Kidney tubule cell (primary cell): ENCODE measurements at places on chromosomes 16 and 17.
A peak's percentile ranks its signal among the peaks of the same experiment; 100 is the strongest.

DNA sequence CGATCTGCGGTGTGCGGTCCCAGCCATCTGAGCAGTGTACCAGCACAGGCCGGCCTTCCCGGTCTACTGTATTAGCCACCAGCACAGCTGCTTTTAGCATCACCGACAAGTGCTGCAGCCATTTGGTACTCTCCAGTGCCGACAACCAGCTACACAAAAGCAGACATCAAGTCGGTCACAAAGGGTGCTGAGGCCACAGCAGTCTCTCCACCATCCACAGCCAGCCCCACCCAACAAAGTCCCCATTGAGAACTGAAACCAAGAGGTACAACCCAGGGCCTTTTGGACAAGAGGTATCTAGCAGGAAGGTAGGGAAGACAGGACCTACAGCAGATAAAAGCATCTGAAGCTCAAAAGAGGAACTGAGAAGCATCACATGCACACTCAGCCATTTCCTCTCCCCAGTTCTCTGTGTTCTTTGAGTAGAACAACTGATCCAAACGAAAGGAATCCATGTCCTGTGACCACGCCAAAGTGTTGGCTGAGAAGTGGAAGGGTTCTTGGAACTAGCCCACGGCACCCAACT, 9.5 kb downstream of the MTMR4 start:
- no peak for DNase-seq

GRCh38 chr17:19943026-19943425, 34.6 kb downstream of the AKAP10 start:
- DNase-seq, result no peak

DNA sequence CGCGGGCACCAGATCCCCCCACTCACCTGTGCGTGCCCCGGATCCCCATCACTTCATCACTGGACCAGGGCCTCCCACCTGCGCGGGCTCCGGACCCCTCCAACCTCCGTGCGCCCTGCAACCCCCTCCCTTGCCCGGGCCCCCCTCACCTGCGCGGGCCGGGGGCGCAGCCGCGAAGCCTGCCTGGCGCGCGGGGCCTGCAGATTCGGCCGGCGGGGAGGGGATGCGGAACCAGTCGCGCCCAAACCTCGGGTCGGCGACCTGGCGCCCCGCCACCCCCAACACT, 202 bp downstream of the CEP131 start:
- DNase-seq, result no peak

DNA sequence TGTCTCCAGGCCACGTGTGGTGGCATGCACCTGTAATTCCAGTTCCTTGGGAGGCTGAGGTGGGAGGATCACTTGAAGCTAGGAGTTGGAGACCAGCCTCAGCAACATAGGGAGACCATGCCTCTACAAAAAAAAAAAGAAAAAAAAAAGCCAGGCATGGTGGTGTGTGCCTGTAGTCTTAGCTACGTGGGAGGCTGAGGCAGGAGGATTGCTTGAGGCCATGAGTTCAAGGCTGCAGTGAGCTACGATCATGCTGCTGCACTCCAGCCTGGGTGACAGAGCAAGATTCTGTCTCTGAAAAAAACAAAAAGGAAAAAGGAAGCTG, 103.9 kb downstream of the CMIP start:
- DNase-seq, result no peak

DNA sequence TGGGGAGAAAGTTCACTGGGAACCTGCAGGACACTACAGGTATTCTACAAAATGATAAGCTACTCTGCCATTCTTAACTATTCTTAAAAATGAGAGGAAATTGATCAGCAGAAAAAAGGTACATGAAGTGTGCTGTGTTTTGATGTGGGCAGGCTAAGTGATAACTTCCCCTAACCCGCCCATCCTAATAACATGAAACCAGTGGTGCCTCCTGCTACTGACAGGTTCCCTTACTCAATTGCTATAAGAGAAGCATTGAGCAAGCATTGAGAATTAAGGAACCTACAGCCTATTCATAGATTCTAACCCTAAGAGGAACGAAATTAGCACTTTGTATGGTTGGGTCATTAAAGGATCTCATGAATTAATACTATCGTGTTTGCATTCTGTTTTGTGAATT, 18.9 kb downstream of the XYLT1 start:
- no peak for DNase-seq

DNA sequence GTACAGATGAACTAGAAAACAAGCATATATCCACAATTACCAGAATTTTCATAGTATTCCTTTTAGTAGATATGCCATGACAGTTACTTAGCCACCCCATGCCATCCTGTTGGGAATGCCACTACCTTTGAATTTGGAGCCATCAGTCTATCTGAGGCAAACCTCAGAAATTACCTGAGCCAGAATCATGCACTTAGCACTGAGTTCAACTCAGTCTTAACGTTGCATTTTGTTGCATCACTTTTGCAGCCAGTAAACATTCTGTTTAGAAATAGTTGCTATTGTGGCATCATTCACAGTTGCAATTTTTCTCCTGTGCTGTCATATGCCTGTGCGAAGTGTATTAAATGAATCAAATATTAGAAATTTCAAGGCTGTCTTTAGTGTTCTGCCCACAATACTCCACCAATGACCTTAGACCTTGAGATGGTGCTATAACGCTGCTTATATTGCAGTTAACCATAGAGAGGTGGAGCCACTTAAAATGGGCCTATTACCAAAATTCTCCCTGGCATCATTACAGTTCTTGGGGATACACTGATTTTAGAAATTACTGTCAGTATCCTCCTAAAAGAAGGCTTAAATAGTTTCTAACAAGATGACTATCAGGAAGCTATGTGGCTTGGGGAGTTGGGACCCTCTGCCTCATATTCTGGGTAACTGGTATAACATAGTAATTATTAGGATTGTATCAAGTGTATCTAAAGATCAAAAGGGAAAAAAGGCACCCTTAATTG, 11.1 kb downstream of the PTRH2 start:
- DNase-seq, result no peak

GRCh38 chr17:38701504-38702165, 3.4 kb upstream of the MLLT6 start:
- DNase-seq, result peak; percentile 83

DNA sequence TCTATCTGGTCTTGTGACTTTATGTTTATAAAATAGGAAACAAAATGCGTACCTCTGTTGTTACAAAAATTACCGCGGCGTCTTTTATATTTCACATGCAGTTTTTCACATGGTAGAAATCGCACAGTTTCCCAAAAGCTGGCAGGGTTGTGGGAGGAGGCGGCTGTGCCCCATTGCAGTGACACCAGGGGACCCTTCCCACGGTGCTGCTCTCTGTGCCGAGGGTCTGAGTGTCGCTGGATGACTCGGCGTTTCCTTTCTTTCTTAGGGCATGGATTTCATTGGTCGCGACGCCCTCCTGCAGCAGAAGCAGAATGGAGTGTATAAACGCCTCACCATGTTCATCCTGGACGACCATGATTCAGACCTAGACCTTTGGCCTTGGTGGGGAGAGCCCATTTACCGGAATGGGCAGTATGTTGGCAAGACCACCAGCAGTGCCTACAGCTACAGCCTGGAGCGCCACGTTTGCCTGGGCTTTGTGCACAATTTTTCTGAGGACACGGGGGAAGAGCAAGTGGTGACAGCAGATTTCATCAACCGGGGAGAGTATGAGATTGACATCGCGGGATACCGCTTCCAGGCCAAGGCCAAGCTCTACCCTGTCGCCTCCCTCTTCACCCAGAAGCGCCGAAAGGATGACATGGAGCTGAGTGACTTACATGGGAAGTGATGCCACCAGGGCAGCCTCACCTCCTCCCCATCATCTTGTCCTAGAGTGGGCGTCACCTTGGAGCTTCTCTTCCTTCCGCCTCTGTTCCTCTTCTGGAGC, 17.2 kb upstream of the CLEC18C start:
- no peak for DNase-seq

- no peak for DNase-seq
Observed at GRCh38 chr17:79646721-79647455, 36.0 kb upstream of the RBFOX3 start.

DNA sequence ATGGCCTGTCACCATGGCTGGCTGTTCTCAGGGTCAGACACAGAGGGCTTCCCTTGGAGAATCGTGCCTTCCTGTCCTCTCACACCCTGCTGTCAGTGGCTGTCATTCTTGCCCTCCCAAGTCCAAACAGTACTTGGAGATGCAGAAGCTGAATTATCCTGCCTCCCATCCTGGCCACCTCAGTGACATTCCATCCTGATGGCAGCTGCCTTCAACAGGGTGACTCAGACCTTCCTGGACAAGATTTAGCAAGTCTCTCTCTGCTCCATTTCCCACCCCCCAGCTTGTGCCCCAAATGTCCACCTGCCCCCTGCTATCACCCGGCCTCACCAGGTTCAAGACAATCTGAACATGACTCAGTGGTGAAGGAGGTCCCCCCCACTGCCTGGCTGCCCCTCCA, 4.8 kb upstream of the KRT36 start:
- DNase-seq, result peak; percentile 79

DNA sequence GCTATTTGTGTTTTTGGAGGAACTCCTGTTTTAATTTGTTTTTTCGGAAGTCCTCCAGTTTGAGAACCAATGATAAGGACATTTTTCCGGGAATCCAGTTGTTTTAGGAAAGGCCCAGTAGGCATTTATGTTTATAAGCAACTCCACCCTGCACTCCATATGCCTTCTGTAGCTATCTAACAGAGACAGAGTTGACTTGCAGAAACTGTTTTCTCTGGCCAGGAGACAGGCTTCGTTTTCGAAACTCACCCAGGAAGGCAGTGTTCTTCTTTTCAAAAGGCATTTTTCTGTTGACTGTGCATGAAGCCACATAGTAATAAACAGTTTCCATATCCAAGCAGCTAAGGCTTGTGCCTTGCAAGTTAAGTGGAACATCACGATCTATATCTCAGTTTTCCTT, 587.1 kb downstream of the WWOX start:
- no peak for DNase-seq

GRCh38 chr16:19282101-19282500, 3.4 kb upstream of the CLEC19A start:
- DNase-seq, result no peak

- DNase-seq, result no peak
Observed at GRCh38 chr17:78785663-78786057, 3.6 kb upstream of the CYTH1 start.

DNA sequence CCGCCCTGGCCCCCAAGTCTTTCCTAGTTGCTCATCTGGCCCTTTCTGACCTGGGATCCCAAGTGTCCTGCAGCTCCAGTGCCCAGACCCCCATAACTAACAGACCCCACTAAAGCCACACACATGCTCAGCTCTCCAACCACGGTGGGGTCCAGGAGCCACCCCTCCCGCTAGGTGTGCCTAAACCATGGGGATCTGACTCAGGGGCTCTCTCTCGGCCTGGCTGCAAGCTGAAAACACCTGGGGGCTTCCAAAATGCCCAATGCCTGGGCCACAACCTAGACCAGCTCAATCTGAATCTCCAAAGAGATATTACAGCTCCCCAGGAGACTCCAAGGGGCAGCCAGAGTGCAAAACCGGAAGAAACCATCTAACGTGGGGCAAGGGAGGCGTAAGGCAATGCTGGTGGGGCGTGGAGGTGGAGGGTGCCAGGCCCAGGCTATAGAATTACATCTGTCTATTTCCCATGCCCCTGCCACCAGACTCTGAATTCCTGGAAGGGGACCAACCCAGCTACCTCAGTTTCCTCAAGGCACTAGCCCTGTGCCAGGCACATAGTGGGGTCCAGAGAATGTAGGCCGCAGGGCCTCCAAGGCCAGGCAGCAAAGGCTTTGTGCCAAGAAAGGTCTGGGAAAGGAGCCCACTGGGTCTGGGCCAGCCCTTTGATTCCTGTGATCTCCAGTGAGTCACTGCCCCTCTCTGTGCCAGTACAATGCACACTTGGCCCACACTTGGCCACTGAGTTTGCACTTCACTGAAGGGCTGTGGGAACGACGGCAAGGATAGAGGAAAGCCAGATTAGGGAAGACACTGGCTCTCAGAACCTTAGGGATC, 3.3 kb downstream of the CD2BP2 start:
- DNase-seq, result peak; percentile 73

DNA sequence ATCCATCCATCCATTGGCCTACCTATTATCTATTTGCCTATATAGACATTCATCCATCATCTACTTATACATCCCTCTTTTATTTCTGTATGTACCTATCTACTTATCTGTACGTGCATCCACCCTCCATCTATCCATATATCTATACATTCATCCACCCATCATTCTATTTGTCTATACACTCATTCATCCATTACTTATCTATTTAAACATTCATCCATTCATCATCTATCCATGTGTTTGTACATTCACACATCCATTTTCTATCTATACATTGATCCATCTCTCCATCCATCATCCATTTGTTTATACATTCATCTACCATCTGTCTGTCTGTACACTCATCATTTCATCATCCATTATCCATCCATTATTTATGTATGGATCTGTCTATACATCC, 365.7 kb upstream of the RBFOX1 start:
- no peak for DNase-seq

DNA sequence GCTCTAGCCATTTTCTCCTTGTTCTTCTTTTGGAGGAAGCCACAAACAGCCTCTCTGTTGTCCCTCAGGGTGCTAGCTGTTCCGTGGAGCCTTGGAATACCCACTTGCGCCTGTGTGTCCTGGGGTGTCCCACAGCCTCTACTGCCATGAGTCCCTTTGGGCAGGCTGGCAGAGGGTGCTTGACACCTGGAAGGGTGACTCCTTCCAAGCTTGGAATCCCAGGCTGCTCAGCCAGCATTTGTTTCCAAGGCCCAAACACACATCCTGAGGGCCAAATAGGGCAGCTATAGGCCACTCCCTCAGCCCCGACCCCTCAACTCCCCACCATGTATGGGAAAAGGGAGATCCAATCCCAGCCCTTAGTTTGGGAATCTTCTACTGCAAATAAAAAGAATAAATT, 14.9 kb downstream of the ZNHIT3 start:
- no peak for DNase-seq

- peak; percentile 94 for DNase-seq
Observed at GRCh38 chr17:48505788-48506187, 25.0 kb downstream of the HOXB1 start.

DNA sequence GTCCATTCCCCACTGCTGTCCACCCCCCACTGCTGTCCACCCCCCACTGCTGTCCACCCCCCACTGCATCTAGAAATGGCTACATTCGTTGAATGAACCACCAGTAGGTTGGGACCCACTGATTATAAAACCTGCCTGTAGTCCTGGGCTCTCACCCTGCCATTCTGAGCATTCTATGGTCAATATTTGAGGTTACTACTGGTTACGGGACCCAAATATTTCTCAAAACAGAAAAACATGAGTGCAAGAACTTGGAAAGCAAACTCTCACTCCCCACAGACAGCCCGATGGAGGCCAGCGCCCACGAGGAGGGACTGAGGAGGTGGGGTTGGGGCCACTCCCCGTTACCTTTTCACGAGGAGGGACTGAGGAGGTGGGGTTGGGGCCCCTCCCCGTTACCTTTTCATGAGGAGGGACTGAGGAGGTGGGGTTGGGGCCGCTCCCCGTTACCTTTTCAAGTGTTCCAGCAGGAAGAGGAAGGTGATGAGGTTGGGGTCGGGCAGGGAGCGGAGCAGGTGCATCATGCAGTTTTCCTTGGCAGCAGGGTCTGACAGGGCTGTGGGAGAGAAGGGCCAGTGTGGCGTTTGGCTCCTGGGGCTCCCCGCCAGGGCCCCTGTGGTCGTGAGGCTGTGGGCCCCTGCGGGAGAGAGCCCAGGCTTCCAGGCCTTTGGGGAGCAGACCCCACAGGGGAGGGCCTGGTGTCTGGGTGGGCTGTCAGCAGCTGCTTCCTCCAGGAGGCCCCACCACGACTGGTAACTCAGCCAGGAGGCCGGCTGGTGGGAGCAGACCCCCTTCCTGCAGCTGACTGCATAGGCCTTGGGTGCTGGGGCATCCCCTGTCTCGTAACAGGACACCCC, 12.5 kb downstream of the TIMM22 start:
- no peak for DNase-seq
